Activated CD4-positive, alpha-beta T cell treated with anti-CD3 and anti-CD28 coated beads, Interleukin-2, amount 10 ng/mL, durations not matched to agents 7 days and 5 days (primary cell): ENCODE measurements at places on chromosomes 16 and 17.
A peak's percentile ranks its signal among the peaks of the same experiment; 100 is the strongest.

GRCh38 chr17:45686250-45686649 is 97.9 kb upstream of the CRHR1 start:
- DNase-seq, result no peak

DNA sequence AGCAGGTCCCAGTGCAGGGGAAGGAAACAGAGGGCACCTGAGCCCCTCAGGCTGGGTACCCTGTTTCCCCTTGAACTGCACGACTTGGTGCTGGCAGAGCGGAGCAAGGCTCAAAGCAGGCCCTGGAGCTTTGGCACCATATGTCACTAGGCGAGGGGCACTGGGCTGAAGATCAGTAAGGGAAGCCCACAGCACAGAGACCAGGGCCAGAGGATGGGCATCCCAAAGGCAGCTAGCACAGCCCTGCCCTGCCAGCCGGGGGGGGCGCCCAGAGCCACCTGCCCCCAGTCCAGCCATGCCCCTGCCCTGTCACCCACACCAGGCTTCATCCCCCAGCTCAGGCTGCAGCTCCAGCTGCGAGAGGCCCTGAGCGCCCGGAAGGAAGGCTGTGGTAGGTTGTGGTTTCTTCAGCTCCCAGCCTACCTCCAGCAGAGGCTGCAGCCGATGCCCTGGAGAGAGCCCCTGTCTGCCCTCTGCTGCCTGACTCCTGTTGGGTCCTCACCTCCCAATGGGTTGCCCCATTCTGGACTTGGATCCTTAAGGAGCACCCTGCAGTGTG is 10.9 kb downstream of the NHERF1 start:
- peak; percentile 74 for DNase-seq

DNA sequence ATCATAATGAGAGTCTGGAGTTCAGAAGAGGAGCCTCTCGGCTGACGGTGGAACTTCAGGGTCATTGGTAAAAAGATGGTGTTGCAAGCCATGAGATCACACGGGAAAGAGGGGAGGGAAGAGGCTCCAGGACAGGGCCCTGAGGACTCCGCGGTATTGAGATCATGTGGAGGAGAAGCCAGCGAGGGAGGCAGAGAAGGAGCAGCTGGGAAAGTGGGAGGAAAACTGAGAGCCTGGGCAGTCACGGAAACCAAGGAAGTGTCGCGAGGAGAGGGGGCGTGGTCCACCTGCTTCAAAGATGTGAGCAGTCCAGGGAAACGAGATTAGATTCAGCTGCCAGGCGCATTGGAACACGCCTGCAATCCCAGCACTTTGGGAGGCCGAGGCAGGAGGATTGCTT is 27.7 kb upstream of the SBK1 start:
- DNase-seq, result no peak

GRCh38 chr16:56470666-56471065 is 19.3 kb downstream of the OGFOD1 start:
- DNase-seq, result no peak

- DNase-seq, result peak; percentile 76
These were observed 550 bp upstream of the RNF213 start for GRCh38 chr17:80260069-80260535.

- DNase-seq, result peak; percentile 38
These were observed 147.3 kb downstream of the CCDC182 start for GRCh38 chr17:57597531-57598453.

GRCh38 chr16:11405331-11406176 is 60.3 kb downstream of the RMI2 start:
- DNase-seq, result peak; percentile 67

DNA sequence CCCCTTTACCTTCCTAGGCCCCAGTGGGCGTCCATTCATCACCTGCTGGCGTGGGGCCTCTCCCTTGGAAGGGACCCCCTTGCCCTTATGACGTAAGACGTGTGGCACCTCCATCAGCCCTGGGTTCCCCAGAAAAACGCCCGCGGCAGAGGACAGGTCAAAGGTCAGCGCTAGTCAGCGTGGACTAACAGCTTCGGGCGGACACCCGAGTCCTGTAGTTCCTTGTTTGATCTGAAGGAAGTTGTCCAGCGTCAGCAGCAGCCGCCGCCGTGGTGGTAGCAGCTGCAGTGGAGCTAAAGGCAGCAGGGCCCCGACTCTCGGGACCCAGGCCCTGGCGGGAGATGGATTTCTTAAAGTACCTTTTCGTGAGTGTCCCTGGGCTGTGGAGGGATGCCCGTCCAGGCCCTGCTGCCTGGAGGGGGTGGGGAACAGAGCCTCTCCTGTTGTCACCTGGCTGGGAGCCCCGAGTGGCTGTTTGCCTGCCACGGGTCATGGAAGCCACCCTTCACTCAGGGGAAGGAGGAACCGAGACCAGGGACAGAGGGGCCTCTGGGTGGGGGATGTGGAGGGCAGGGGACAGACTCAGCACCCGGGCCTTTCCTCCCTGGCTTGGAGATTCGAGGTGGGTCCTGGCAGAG is 123.6 kb downstream of the OR1D5 start:
- no peak for DNase-seq

DNA sequence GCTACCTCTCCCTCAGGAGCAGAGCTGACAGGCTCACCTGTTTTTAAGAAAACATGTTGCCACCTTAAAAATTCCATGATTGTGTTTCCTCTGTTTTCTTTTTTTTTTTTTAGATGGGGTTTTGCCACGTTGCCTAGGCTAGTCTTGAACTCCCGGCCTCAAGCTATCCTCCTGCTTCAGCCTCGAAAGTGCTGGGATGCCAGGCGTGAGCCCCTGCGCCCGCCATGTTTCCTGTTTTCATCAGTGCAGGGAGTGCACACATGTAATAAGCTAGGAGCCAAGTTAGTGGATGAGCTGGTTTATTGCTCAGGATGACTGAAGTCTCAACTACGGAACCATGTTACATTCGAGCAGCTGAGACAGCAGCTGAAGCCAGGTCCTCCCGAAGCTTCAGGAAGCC is 13.6 kb downstream of the MRM3 start:
- no peak for DNase-seq

DNA sequence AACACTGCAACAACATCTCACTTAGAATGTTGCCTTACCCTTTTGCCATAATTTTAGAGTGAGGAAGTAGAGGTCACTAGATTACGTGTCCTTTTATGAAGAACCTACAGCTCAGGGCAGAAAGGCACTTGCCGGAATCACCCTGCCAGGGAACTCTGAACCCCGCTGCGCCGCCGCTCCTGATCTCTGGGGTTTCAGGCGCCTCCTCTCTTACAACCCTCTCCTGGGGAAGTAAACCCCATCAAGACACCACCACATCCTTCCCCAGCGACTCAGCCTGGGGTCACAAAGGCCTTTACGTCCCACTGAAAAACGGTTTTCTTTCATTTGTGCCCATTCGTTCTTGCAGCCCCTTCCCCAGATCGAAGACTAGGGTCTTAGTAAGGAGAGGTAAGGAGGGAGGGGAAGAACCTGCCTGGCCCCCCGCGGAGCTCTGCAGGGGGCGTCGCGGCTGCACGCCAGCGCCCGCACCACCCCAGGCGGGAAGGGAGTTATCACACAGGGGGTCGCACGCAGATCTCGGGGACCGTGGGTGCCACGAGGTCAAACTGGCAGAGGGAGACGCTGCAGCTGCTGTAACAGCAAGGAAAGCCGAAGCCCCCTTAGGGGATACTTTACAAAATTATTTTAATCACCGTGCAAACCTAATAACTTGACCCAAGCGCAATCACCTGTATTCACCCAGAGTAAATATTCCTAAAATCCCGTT is 1.0 kb upstream of the HLF start:
- DNase-seq, result no peak

DNA sequence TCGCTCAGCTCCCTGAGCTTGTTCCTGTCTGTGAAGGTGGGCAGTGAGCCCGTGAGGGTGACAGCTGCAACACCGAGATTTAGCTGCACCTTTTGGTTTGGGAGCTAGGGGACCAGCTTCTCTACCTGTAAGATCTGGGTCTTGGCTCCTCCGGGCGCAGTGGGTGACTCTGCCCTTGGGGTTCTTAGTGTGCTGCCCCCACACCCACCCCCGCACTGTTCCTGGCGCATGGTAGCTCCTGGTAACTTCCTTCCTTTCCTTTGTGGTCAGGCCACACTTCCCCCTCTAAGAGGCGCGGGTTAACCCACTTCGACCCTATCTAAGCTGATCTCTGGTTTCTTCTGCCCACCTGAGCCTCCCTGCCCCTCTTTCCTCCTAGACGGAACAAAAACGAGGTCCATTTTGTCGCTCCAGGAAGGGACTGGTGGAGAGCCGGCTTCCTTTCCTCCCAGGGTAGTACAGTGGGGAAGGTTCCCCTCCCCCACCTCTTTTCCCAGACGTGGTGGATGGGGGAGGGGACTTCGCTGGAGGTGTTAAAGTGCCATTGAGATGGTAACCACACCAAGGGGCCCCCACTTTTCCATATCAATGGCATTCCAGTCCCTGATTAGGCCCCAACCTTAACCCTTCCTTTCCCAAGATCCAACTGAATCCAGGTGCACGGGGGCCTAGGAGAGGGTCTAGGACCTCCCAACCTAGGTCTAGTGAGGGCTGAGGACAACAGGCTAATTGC is 4.6 kb upstream of the CLDN9 start:
- no peak for DNase-seq
